ENCODE measurements at places on chromosomes 3 and 15.

GRCh38 chr3:99544786-99545281 lies 93.6 kb upstream of the COL8A1 start:
- no peak for DNase-seq

DNA sequence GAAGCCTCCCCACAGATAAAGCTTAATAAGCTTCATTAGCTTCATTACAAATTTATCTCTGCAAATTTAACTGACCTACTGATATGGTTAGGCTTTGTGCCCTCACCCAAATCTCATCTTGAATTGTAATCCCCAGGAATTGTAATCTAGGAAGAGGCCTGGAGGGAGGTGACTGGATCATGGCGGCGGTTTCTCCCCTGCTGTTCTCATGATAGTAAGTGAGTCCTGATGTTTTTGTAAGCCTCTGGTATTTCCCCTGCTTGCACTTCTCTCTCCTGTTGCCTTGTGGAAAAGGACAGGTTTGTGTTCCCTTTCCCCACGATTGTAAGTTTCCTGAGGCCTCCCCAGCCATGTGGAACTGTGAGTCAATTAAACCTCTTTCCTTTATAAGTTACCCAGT lies 226.1 kb upstream of the TTC14 start:
- no peak for DNase-seq

GRCh38 chr15:90860450-90860849 lies 7.9 kb upstream of the FURIN start:
- DNase-seq = no peak

GRCh38 chr15:100113351-100114080 lies 228.3 kb downstream of the ADAMTS17 start:
- DNase-seq = no peak

DNA sequence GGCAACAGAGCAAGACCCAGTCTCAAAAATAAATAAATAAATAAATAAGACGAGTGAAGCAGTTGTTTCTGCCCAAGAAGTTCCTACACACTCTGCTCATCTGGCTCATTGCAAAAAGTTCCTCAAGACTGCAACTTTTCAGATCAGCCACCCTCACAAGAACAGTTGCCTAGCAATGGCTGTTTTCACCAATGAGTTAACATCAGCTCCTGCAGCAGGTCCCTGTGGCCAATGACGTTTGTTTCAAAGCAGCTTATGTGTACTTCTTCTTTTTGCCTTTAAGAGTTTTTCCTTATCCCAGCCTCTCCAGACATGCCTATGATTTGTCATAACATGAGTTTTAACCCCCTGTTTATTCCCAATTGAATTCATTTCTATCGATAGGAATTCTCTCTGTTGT lies 118.4 kb upstream of the SPRED1 start:
- DNase-seq = no peak

Data from WTC11 (cell line).